Right renal cortex interstitium (tissue), 3 donors: ENCODE measurements at places on chromosomes 2 and 18. TPM values are rescaled to one million over a fixed set of nuclear protein-coding genes. Genes with fewer than 3 reads are reported as not detected.

The COL5A2 gene
- polyA plus RNA-seq: 134 TPM

The NT5DC4 gene
- 0.07 TPM for polyA plus RNA-seq

The RTP5 gene
- polyA plus RNA-seq: not detected

The UGT1A6 gene
- polyA plus RNA-seq: 3.6 TPM

The PRSS56 gene
- not detected for polyA plus RNA-seq

The SPDYA gene
- polyA plus RNA-seq: 1.1 TPM

The GKN1 gene
- polyA plus RNA-seq: not detected

The ANKRD29 gene
- polyA plus RNA-seq: 0.93 TPM

The CD8A gene
- polyA plus RNA-seq: 0.26 TPM

The FIGN gene
- polyA plus RNA-seq: 8.8 TPM

The SS18 gene
- 94.4 TPM for polyA plus RNA-seq

The MMADHC gene
- 137 TPM for polyA plus RNA-seq

The STPG4 gene
- not detected for polyA plus RNA-seq
